ENCODE measurements at places on chromosomes 6 and 20.

GRCh38 chr20:60071965-60072364 lies 113.7 kb downstream of the CDH26 start:
- DNase-seq: no peak

DNA sequence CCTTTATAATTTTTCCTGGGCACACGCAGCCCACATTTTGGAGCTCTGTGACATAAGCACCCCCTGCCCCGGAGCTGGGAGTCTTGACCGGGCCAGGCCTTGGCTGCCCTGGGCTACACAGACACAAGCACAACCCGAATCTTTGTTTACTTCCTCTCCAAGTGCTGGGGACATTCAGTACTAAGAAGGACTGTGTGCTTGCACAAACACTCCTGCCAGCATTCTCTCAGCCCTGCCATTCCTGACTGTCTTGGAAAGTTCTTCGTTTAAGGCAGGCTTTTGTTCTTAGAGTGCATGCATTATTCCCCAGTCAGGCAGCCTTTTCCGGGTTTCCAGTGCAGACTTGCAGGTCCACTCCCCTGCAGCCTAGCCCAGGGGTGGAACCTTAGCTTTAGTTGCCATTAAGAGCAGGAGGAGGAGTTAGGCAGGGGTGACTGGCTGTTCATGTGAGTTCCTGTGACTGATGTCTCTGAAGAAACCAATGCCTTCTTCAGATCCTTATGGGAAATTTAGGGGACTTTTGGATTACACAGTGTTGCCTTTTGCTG lies 28.6 kb downstream of the FOXO3 start:
- DNase-seq: no peak

DNA sequence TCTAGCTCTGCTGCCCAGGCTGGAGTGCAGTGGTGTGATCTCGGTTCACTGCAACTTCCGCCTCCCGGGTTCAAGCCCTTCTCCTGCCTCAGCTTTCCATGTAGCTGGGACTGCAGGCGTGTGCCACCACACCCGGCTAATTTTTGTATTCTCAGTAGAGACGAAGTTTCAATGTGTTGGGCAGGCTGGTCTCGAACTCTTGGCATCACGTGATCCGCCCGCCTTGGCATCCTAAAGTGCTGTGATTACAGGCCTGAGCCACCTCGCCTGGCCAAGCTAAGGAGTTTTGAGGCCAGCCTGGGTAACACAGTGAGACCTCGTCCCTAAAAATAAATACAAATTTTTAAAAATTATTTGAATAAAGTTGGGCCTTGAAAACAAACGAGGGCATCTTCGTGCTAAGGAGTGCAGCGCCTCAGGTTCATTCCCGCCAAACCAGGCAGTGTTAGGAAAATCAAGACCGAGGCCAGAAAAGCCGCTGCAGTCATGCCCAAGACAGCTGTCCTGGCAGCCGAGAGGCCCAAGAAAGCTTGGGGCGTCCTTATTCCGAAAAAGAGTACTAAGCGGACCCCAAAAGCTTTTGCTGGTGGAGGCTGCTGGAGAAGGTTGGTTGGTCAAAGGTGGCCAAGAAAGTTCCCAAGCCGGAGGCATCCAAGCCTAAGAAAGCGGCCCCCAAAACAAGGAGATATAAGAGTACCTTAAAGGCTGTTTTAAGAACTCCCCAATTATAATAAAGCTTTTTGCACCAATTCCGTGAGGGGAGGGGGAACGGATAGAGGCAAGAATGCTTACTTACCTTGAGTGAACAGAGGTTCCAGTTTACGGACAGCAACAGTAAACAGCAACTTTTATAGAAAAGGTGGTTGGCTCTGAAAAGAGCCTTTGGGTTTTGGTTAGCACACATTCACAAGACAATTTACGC lies 109.0 kb downstream of the HFE start:
- DNase-seq: no peak

DNA sequence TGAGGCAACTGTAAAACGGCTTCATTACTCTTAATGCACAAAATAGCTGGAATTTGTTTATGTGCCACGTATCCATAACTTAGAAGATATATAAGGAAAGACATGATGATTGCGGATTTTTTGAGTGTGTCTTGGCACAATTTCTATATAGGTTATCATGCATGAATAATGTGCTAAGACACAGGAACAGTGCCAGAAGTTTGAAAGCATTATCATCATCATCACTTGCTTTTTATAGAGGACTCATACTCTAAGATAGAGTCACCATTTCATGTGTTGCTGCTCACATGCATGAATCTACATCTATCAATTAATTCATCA lies 113.4 kb downstream of the ELOVL4 start:
- DNase-seq: no peak

- no peak for DNase-seq
Observed at GRCh38 chr6:75931011-75931680, 141.3 kb downstream of the IMPG1 start.

DNA sequence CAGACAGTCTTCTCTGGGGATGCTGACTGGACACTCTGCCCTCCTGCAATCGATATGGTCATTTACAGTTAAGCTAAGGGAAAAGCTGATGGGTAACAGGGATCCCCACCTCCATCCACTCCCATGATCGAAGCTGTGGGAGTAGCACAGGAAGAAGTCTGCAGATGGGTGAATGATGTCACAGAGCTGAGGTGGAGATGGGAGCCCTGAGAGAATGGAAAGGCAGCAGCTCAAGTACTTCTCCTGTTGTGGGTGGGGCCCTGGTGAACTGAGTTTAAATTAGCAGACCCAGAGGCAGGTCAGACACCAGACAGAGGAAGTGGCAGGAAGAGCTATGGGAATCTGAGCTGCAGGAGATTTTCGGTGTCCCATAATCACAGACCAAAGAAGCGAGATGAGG lies 29.0 kb downstream of the HDGFL1 start:
- DNase-seq: no peak

- DNase-seq: no peak
Observed at GRCh38 chr6:112342511-112342910, 4.6 kb upstream of the RFPL4B start.

GRCh38 chr6:111013144-111013915 lies 31.5 kb downstream of the RPF2 start:
- no peak for DNase-seq

- no peak for DNase-seq
Observed at GRCh38 chr6:54018722-54019121, 92.5 kb upstream of the MLIP start.

Measured in effector CD4-positive, alpha-beta T cell (primary cell).